T-cell (primary cell): ENCODE measurements at places on chromosomes 12 and 14. TPM values are rescaled to one million over a fixed set of nuclear protein-coding genes. Genes with fewer than 3 reads are reported as not detected.

RTL1 gene
- not detected for total RNA-seq

FAM90A1 gene
- total RNA-seq: not detected

GRCh38 chr14:22220427-22220826, 368.6 kb downstream of the DAD1 start:
- no peaks in the 10 kb centered on the region for H3K27me3 ChIP-seq
- H3K4me1 ChIP-seq: peaks cover 8% of the 10 kb centered on the region
- no peak overlapping the region for H3K27ac ChIP-seq

SLC2A14 gene
- 0.21 TPM for total RNA-seq

MAP3K9 gene
- total RNA-seq: 7.0 TPM

RPL10L gene
- not detected for total RNA-seq

DNA sequence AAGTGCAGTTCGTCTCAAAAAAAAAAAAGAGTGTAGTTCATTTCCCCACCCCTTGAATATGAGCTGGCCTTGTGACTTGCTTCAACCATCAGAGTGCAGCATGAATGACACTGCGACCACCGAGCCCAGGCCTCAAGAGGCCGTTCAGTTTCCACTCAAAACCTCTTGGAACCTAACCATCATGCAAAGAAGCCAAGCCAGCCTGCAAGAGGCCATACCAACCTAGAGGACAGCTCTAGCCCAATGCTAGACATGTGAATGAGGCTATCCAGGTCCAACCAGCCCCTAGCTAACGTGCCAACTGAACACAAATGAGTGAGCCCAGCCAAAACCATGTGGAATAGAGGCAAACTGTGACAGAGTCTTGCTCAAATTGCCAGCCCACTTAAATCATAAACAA, 29.7 kb downstream of the R3HDM2 start:
- no peak overlapping the region for H3K27ac ChIP-seq
- H3K4me1 ChIP-seq: no peaks in the 10 kb centered on the region
- DNase-seq: no peak
- no peaks in the 10 kb centered on the region for H3K27me3 ChIP-seq

GRCh38 chr12:107484230-107484629, 201.4 kb upstream of the PWP1 start:
- no peak overlapping the region for H3K4me3 ChIP-seq
- no peaks in the 10 kb centered on the region for H3K27me3 ChIP-seq
- no peaks in the 10 kb centered on the region for H3K36me3 ChIP-seq
- no peak overlapping the region for H3K27ac ChIP-seq

- DNase-seq: no peak
- no peaks in the 10 kb centered on the region for H3K4me1 ChIP-seq
- no peak overlapping the region for H3K27ac ChIP-seq
- no peaks in the 10 kb centered on the region for H3K27me3 ChIP-seq
Measured at GRCh38 chr12:131738196-131738595, 27.3 kb downstream of the SFSWAP start.

- no peak overlapping the region for H3K4me3 ChIP-seq
- DNase-seq: no peak
- H3K27me3 ChIP-seq: peaks cover 2% of the 10 kb centered on the region
- H3K4me1 ChIP-seq: no peaks in the 10 kb centered on the region
- H3K36me3 ChIP-seq: no peaks in the 10 kb centered on the region
Measured at GRCh38 chr12:49212572-49212971, 23.7 kb upstream of the TUBA1A start.

BATF gene
- total RNA-seq: 21.3 TPM

CNTN1 gene
- not detected for total RNA-seq

KRT72 gene
- 10.1 TPM for total RNA-seq

GRCh38 chr12:124754949-124755800, 108.5 kb downstream of the SCARB1 start:
- DNase-seq: no peak
- H3K4me1 ChIP-seq: peaks cover 22% of the 10 kb centered on the region
- peaks cover 4% of the 10 kb centered on the region for H3K36me3 ChIP-seq
- H3K27ac ChIP-seq: no peak overlapping the region

DAO gene
- total RNA-seq: not detected

DNA sequence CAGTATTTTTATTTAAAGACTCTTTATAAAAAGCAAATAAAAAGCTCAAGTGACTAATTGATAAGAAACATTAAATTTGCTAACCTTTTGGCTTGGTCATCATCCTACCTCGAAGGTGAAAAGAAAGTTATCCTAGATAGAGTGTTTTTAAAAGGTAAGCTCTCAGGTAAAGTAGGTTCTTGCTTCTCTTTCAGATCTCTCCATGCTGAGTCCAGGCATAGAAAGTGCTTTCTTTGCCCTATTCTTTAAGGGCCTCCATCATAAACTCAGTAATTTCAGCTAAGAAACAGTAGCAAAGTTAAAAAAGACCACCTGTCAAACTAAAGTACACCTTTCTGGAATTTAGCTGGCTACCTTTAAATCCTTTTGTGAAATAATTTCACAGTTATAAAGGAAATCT, 20.6 kb upstream of the ANHX start:
- no peaks in the 10 kb centered on the region for H3K36me3 ChIP-seq
- H3K27ac ChIP-seq: no peak overlapping the region

DNA sequence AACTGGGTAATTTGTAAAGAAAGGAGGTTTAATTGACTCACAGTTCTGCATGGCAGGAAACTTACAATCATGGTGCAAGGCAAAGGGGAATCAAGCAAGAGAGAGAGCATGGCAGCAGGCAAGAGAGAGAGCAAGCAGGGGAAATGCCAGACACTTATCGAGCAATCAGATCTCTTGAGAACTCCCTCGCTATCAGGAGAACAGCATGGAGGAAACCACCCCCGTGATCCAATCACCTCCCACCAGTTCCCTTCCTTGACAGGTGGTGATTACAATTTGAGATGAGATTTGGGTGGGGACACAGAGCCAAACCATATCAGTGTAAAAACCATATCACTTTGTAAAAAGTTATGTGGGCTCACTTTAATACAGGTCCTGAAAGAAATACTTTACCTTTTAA, 56.4 kb upstream of the NEDD1 start:
- H3K27ac ChIP-seq: no peak overlapping the region
- H3K4me1 ChIP-seq: no peaks in the 10 kb centered on the region
- no peaks in the 10 kb centered on the region for H3K27me3 ChIP-seq
- no peak for DNase-seq
- no peak overlapping the region for H3K4me3 ChIP-seq

RNASE7 gene
- not detected for total RNA-seq

LRP1-AS gene
- not detected for total RNA-seq

GRCh38 chr12:16086462-16086861, 175.3 kb downstream of the DERA start:
- H3K36me3 ChIP-seq: no peaks in the 10 kb centered on the region
- no peak overlapping the region for H3K4me3 ChIP-seq
- no peak for DNase-seq
- no peaks in the 10 kb centered on the region for H3K27me3 ChIP-seq
